Activated naive CD4-positive, alpha-beta T cell (primary cell): ENCODE measurements at places on chromosomes 1 and 21.

DNA sequence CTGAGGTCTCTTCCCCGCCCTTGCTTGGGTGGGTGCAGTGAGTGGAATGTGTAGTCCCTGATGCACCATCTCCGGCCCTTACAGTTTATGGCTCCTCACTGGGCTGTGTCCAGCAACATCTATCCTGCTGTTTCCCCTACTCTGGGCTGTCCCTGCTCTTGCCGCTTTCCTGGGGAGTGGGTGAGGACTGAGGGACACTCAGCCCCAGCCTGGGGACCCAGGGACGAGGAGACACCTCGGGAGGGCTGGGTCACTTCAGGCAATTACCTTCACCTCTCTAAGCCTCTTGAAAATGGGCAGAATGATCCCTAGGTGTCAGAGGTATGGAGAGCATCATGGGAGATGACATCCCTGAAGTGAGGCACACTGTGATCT is 13.6 kb upstream of the LRP8 start:
- no peak for DNase-seq

GRCh38 chr1:209406168-209406567 is 177.3 kb upstream of the CAMK1G start:
- no peak for DNase-seq

GRCh38 chr1:92791487-92792066 is 6.7 kb upstream of the EVI5 start:
- no peak for DNase-seq

DNA sequence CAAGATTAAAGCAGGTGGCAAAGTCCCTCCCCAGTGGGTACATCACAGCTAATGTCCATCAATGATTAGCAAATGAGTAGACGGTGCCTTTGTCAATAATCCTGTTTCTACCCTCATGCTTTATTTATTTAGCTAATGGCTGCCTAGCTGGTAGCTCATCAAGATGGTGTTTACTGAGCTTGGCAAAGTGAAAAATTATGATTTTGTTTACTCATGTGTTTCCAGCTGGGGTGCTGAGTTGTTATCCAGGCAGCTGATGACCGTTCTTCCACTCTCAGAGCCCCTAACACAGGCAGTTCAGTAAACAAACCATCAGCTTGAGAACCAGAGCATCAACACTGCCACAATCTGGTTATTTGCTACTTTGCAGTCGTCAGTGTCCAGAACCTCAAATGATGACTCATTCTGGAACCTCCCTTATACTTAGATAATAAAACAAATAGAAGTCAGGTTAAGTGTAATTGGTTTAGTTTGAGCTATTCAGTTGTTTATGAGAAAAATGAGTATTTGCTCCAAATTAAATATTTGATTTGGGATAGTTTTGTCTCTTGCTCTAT is 163.9 kb downstream of the ST6GALNAC5 start:
- no peak for DNase-seq

GRCh38 chr1:9486466-9487140 is 52.7 kb upstream of the SLC25A33 start:
- no peak for DNase-seq
